ENCODE measurements at places on chromosomes 4 and X. TPM values are rescaled to one million over a fixed set of nuclear protein-coding genes. Genes with fewer than 3 reads are reported as not detected.

Gene RHOXF2B
- not detected for total RNA-seq

Gene CYBB
- 53.3 TPM for total RNA-seq

Gene CFP
- total RNA-seq, result 12.6 TPM

Gene KANTR
- total RNA-seq, result 13.7 TPM

Gene DTHD1
- 1.3 TPM for total RNA-seq

Gene DCAF8L2
- total RNA-seq, result not detected

Gene RXFP1
- not detected for total RNA-seq

Gene UGT2B17
- not detected for total RNA-seq

Gene FRMPD4
- total RNA-seq, result 0.13 TPM

Gene PABPC1L2A
- not detected for total RNA-seq

Gene GAGE13
- total RNA-seq, result not detected

Gene CENPE
- total RNA-seq, result 0.56 TPM

Gene STS
- 8.6 TPM for total RNA-seq

Gene AFF2
- total RNA-seq, result 10.2 TPM

Gene GABRA4
- not detected for total RNA-seq

Gene NXF2
- not detected for total RNA-seq

Gene YY2
- 2.3 TPM for total RNA-seq

Gene H2BW2
- not detected for total RNA-seq

Gene RHOH
- 4.6 TPM for total RNA-seq

GRCh38 chr4:132513491-132513890 lies 635.6 kb upstream of the PCDH10 start:
- DNase-seq, result no peak

DNA sequence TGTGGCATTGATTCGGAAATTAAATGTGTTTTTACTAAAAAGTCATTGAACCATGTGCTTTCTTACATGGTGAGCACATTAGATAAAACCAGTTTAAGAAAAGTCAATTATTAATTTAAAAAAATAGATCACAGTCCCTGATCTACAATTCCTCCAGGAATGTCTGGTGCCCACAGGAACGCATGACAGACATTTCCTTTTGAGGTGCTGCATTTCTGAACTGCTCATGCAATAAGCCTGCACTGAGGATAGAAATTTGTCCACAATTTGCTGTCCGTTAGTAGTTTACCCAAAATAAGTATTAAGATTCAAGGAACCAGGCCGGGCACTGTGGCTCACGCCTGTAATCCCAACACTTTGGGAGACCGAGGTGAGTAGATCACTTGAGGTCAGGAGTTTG lies 8.2 kb upstream of the ADAMTS3 start:
- no peak for DNase-seq

GRCh38 chrX:12685541-12685940 lies 105.7 kb upstream of the PRPS2 start:
- no peak for DNase-seq

DNA sequence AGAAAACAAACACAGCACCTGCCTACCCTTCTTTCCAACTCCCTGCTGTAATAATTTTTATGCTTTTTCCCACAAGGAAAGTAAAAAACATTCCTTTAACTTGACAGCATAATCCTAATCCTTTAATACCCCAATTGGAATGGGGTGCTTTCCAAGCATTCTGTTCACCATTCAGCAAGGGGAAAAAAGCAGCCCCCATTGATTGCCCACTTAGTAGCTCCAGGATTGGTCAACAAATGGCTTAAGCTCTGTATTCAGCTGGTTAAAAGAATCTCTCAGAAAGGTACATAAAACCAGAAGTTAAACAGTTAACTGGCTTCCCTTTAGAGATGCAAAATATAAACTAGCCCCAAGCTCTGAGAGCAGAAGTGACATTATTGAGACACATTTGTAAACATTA lies 194.8 kb upstream of the ATOH1 start:
- DNase-seq, result no peak

GRCh38 chr4:149280806-149281205 lies 534.8 kb downstream of the IQCM start:
- no peak for DNase-seq

DNA sequence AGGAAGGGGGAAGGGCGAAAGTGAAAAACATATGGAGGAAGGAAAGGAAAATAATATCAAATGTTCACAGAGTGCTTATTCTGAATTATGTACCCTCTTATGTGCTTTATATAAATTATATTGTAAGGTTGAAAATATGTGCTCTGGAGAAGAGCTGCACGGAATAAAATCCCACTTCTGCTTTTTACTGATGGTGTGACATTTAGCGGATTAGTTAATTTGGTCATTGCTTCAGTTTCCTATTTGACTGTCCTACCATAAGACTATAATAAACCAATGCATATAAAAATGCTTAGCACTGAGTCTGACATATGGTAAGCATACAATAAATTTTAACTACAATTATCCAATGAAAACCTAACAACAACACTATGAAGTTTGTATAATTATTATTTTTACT lies 86.2 kb downstream of the NPFFR2 start:
- no peak for DNase-seq

GRCh38 chrX:99301990-99302389 lies 1108.1 kb downstream of the PCDH19 start:
- no peak for DNase-seq

GRCh38 chr4:110854021-110854678 lies 231.3 kb upstream of the PITX2 start:
- no peak for DNase-seq

DNA sequence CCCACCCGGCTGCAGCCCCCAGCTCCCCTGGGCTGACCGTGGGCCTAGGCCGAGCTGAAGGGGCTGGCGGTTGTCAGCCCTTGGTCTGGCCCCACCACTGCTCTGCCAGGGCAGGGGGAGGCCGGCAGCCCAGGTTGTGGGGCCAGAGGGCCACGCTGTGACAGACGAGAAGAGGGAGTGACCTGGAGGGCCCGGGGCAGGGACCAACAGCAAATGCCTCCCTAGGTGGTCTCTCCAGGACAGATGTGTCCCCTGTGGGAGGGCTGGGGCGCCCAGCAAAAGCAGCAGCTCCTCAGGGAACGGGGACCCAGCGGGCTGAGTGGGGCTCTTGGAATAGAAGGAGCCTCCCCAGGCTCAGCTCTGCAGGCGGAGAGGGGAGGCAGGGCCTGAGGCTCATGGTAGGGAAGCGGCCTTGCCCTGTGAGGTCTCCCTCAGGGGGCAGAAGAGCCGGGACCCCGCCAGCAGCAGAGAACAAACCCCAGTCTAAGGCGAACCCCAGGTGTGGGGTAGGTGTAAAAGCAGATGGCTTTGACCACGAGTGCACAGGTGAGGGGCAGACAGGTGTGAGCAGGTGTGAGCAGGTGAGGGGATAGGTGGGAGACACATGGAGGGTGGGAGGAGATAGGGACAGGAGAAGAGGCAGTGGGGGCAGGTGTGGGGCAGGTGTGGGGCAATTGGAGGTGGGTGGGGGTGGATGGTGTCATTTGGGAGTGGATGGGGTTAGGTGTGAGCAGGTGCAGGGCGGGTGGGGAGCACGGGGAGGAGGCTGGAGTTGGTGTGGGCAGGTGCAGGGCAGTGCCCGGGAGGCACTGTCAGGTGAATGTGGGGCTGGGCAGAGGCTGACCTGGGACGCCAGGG lies 34.1 kb upstream of the SPON2 start:
- peak; percentile 16 for DNase-seq

- no peak for DNase-seq
Observed at GRCh38 chr4:122914938-122915337, 7.5 kb downstream of the NUDT6 start.

DNA sequence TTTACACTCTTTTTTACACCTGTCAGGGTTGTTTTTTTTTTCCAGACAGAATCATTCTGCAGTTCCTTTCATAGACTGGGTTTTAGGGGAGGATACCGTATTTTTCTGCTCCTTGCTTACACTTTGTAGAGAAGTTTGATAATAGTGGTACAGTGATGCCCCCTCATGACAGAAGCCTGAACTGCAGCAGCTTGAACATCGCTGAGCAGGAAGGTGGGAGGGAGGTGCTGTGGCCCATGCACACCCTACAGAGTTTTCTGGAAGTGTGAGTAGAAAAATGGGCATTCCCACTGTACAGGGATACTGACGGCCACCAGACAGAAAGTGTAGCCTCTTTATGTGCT lies 54.5 kb downstream of the RAB40A start:
- DNase-seq, result peak; percentile 60

GRCh38 chr4:25370242-25370641 lies 6.8 kb upstream of the ANAPC4 start:
- DNase-seq, result no peak

DNA sequence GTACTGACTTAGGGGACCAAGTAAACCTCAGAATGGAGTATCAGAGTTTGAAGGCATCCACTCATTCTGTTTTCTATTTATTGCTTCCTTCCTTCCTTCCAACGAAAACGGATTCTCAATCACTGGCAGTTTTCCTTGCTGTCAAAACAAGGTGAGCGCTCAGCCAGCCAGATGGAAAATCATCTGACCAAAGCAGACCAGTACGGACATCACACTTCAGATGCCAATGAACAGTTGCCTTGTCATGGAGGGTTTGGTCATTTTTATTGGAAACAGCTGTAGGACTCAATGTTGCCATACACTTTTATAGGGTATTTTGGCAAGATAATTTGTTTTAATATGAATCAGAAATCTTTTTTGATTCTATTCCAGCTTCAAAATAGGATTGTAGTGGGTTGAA lies 16.6 kb downstream of the GEMIN8 start:
- no peak for DNase-seq

GRCh38 chr4:182831376-182831775 lies 85.8 kb downstream of the DCTD start:
- no peak for DNase-seq

DNA sequence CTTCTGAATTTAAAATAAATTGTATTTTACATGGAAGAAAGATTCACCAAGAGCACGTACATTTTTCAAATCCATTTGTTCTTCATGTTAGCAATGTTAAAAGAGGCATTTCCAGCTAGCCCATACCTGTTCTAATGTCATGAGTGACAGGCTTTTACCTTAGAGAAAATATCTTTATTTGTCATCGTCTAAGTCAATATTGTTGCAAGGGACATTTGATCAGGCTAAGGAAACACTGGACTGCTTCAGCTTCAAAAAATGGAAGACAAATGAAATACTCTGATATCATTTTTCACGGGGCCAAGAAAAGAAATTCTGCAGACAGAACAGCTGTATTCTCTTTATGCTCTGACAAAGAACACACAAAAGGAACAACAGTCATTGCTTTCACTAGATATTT lies 207.7 kb downstream of the RCHY1 start:
- DNase-seq, result no peak

DNA sequence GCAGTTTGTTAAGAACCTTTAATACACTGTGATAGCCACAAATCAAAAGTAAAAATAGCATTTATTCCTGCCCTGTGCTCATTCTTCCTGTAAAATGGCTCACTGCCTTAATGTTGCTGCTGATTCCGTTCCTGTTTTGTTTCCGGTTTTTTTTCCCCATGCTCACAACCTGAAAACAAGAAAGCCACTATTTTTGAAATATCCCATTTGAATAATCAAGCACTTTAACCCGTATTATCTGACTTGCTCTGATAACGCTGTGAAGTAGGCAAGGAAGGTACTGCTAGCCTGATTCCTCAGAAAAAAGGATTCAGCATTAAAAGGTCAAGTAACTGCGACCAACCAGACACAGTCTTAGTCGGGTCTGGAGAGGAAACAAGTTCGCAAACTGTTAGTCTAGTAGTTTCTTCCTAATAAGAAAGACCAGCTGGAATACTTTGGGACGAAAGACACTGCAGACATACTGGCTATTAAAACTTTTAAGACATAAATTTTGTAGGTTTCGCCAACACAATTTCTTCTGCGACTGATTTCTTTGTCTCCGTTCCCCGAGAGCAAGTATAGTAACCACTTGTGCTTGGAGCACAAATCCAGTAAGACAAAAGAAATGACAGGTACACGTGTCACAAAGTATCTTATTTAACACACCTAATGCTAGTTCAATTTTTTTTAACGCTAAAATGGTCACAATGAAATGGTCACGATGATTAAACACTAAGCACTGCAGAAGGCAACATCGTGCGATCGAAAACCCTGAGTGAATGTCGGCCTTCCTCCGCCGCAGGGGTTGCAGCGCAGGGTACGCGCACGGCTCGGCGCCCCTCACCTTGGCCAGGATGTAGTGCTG lies 802 bp downstream of the COX18 start:
- no peak for DNase-seq

DNA sequence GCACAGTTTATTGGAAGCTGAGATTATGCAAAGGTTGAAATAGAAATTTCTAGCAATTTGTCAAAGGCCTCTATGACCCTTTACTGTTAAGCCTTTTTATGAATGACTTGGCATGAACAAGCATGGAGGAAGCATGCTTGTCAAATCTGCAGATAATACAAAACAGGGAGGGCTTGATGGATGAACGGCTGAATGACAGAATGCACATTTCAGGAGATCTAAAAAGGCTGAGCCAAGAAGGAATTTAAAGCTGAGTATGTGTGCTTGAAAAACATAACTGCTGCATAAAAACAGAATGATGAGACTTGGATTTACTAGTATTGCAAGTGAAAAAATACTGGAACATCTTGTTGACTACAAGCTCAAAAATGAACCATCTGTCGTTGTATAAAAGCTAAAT lies 29.0 kb upstream of the UBE2K start:
- no peak for DNase-seq

DNA sequence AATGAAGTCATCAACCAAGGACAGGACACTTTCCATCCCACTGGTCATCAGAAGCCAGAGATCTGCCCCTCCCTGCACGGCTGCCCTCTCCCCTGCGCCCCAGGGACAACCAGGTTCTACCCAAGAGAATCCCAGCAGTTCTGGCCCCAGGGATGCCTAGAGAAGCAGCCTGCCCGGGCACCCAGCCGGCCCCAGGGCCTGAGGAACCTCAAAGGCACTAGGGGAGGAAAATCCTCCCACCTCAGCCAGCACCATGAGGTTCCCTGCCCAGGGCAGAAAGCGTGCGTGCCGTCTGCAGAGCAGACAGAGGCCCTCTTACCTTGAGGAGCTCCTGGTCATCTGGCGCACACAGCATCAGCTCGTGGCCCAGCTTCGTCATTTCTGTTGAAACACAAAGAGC lies 8.1 kb downstream of the HAUS7 start:
- DNase-seq, result no peak

DNA sequence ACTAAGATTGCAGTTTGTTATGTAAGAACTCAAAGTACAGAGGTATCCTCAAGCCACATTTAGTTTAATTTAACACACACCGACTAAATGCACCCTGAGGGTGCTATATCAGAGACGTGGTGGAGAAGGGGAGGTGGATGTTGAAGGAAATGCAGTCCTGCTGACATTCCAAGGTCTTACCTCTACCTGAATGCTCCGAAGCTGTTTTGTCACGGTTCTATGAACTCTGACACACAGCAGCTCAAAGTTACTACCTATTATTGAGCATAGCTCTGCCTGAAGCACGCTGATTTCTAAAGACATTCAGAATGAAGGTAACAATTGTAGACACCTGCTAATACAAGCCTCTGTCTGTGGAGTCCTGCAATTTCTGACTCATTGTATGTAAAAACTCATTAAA lies 6.7 kb downstream of the CC2D2A start:
- no peak for DNase-seq

Measured in omental fat pad (tissue), 4 donors.